Fibroblast of skin of back (primary cell): ENCODE measurements at places on chromosomes 3 and 15.

DNA sequence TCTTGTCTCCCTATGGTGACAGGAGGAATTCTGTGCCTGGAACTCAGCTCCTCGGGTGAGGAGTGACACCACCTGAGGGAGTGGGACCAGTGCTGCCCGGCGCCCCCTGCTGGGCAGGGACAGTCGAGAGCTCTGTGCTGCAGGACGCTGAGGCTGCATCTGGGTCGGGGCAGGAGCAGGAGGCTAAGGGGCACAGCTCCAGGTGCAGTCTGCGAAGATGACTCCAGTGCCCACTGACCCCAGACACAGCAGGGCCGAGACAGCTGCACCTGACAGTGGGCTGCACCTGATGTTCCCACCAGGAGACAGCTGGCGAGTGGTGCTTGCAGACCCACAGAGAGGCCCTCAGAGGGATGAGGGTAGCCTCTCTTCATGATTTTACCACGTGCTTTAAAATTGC, 152.9 kb downstream of the ATP10A start:
- peak; percentile 37 for DNase-seq

DNA sequence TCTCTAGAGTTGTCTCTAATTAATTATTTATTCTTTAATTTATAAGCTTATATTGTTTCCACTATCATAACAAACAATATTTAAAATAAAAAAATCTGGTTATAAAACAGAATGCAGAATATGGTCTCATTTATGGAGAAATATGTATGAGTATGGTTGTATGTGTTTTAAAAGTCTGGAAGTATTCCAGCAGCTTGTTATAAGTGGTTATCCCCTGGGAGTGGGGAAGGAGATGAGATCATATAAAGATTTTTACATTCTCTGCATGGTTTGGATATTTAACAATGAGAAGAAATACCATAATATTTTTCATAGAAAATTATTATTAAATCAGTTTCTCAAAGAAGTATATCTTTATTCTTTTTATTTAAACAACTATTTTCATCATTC, 135.4 kb upstream of the MB21D2 start:
- DNase-seq: peak; percentile 82

DNA sequence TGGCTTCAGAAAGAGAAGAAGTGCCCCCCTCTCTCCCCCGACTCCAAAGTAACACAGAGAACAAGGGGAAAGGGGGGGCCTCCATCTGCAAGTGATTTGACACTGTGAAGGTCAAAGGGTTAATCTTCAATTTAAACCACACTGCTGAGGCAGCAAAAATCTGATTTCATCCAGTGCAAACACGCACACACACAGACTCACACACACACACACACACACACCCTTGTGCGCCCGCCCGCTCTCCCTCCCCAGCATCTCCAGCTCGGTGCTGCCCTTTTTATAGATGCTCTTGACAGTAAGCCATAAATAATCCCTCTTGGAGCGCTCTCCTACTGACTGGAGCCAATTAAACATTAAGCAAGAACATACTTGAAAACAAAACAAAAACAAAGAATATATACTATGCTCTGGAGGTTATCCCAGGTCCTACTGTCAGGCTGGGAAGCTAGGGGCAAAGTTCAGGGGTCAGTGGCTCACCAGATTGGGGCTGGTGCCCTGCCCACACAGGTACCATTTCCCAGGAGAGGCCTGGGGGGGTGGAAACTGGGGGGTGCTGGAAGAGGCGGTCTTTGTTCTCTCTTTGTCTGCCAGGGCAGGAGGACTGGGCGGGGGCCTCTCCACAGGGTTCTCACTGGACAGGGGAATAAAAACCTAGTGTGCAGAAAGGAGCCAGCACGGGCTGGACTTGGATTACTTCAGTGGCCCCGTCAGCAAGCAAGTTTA, 16.3 kb downstream of the BMF start:
- peak; percentile 70 for DNase-seq

DNA sequence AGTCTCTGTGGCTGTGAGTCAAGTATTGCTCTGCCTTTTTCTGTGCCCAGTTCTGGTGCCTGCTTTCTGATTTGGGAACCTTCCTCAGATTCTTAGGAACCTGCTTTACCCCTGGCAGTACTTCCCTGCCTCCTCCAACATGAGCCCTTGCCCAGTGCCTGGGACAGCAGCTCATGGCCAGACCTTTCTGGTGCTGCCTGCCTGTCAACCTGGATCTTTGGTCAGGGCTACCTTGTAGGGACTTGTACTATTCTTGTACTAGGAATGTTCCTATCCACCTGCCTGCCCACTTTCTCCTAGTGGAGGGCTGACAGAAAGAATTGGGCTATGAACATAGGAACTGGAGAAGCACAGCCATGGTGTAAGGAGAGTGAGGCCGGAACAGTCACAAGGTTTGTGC, 28.8 kb upstream of the EPHB1 start:
- DNase-seq: no peak

DNA sequence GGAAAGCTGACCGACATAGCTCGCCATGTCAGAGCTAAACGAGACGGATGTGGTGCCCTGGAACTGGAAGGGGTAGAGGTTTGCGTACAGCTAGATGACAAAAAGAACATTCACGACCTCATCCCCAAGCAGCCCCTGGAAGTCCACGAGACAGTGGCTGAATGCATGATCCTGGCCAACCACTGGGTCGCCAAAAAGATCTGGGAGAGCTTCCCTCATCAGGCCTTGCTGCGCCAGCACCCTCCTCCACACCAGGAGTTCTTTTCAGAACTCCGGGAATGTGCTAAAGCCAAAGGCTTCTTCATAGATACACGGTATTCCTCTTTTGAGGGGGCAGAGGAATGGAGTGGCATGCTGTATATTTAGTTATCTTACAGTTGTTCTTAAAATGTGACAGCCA, 30.4 kb downstream of the TIPIN start:
- no peak for DNase-seq

- DNase-seq: no peak
These were observed 2.5 kb downstream of the CLDN11 start for GRCh38 chr3:170421111-170421641.

GRCh38 chr3:134018406-134018805, 11.3 kb downstream of the SLCO2A1 start:
- peak; percentile 21 for DNase-seq

- DNase-seq: no peak
These were observed 69.5 kb downstream of the FAIM start for GRCh38 chr3:138678086-138678485.

GRCh38 chr15:101490408-101490891, 943 bp upstream of the PCSK6 start:
- no peak for DNase-seq

DNA sequence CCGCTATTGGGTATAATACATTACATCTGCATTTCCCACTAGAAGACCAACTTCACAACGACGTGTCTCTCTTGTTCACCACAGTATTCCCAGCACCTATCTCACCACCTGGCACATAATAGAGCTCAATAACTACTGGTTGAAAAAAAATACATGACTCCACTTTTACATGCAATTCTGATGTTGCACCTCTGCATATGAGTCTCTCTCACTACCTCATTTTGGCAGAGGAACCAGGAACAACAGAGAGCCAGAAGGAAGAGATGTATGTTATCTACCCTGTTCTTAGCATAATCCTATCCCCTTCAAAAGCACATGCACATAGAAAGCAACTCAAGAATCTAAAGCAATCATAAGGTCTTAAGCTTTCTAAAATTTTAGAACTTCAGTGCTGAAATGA, 61.6 kb downstream of the SHQ1 start:
- no peak for DNase-seq

DNA sequence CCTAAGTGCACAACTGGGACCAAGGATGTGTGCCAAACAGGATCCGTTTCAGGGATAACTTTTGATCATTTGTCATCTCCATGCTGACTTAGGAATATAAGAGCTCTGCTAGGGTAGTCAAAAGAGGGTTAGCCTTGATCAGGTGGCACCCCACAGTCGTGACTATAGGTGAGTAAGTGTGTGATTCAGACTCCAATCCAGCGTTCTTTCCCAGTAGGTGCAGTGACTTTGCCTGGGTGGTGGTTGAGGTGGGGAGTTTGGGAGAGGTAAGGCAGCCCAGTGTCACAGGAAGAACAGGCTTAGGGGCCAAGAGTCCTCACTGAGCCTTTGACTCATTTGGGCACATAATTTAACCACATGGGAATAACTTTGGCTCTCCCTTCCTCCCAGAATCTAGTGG, 51.0 kb downstream of the CHDH start:
- DNase-seq: no peak

GRCh38 chr3:12916159-12916558, 74.8 kb upstream of the RPL32 start:
- no peak for DNase-seq

- DNase-seq: no peak
These were observed 42.3 kb downstream of the CPN2 start for GRCh38 chr3:194308601-194309449.
